CD4-positive, alpha-beta T cell treated with Interleukin-17A for 4 hours (primary cell): ENCODE measurements at places on chromosomes 3 and 15.

- DNase-seq, result no peak
These were observed 31.0 kb downstream of the ANP32A start for GRCh38 chr15:68789534-68790241.

- DNase-seq, result no peak
These were observed 97.8 kb downstream of the SHQ1 start for GRCh38 chr3:72750405-72750965.

DNA sequence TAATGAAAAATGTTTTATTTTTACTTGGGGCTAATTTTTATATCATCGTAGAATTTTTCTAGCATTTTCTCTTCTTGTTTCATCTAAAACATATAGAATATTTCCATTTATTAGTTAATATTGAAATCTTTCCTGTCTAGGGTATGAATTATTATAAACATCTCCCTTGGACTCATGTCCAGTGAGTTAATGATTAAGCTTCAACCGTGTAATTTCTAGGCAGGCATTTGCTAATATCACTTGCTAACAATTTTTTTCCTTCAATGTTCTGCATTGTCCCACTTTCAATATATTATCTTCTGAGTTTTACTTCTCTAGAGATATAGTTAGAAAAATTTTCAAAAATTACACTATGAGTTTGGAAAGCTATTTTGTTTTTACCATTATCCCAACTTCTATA is 1371.6 kb upstream of the EPHA6 start:
- DNase-seq, result no peak

DNA sequence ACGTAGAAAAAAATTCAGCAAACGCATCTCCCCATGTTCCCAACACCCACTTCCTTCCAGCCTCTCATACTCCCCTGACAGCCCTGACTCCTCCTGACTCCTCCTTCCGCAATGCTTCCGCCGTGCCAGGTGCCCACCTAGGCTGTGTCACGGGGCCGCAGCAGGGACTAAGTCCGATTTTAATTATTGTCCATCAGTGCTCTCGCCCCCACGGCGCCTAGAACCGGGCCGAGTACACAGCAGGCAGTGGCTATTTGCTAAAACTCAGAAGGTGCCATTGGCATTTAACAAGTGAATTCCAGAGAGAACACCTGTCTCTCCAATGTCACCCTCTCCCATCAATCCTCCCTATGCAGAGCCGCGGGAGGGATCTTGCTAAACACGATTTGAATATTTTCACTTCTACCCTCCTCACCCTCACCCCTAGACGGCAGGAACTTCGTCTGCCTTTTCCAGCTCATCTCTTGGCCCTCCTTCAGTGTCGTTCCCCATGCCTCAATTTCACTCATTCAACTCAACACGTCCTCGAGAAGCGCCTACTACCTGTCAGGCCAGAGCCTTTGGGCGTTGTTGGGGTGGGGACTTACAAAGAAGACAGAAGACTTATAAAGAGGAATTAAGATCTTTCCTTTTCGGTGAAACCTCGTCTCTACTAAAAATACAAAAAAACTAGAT is 11.5 kb upstream of the SHF start:
- DNase-seq, result peak; percentile 41

DNA sequence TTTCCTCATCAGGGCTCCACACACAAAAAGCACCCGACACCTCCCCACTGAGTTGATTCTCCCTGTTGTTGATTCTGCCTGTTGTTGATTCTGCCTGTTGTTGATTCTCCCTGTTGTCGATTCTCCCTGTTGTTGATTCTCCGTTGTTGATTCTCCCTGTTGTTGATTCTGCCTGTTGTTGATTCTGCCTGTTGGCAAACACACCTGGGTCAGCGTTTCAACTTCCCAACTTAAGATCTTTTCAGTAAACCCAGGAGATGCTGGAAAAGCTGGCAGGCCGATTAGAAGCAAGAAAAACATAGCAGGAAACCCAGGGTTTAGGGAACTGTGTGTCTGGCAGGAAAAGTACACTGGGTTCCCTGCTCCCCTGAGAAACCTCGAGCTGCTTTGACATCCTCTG is 47.9 kb downstream of the TNK2 start:
- no peak for DNase-seq
